ENCODE measurements at places on chromosomes 1 and 21.

- H3K36me3 ChIP-seq: no peaks in the 10 kb centered on the region
- no peak for DNase-seq
- no peaks in the 10 kb centered on the region for H3K27me3 ChIP-seq
- H3K4me3 ChIP-seq: no peak overlapping the region
Measured at GRCh38 chr1:219629296-219629880, 16.5 kb upstream of the ZC3H11B start.

- peaks cover 38% of the 10 kb centered on the region for H3K36me3 ChIP-seq
- no peaks in the 10 kb centered on the region for H3K27me3 ChIP-seq
- no peak for DNase-seq
- H3K4me1 ChIP-seq: peaks cover 63% of the 10 kb centered on the region
- peak overlapping the region; percentile 77 for H3K27ac ChIP-seq
- peak overlapping the region; percentile 49 for H3K4me3 ChIP-seq
Measured at GRCh38 chr1:55203064-55203463, 12.1 kb downstream of the USP24 start.

DNA sequence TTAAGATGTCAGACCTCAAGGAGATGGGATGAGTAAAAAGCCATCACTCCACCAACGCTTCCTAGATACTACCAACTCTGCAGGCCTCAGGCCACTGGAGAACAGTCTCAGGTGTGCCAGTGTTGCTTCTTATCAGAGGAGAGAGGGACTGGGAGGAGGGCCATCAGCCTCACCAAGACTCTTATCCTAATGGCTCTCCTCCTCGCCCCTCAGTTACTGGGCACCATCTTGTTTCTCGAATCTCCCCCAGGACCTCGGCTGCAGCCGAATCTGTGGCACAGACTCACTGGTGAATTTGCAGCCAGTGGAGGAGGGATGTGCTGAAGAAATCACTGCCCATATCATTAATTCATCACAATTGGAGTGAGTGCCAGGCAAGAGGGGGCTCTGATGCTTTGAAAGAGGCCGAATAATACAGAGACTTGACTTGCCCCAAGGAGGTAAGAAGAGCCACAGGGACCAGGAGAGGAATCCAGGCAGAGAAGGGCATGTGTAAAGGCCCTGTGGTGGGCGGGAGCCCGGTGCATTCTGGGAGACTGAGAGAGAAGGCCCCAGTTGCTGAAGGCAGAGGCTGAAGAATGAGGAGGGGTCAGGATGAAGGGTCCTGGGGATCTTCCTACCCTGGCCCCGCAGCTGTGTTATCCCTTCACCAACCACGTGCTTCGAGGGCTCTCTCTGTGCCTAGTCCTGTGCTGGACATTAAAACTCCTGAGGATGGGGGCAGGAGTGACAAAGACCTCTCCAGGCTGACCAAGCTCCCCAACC is 129.8 kb downstream of the PTPRU start:
- no peaks in the 10 kb centered on the region for H3K36me3 ChIP-seq
- H3K27me3 ChIP-seq: no peaks in the 10 kb centered on the region
- no peaks in the 10 kb centered on the region for H3K4me1 ChIP-seq
- H3K27ac ChIP-seq: no peak overlapping the region
- no peak for DNase-seq

GRCh38 chr1:3508757-3509415 is 54.4 kb downstream of the ARHGEF16 start:
- no peaks in the 10 kb centered on the region for H3K27me3 ChIP-seq
- H3K36me3 ChIP-seq: no peaks in the 10 kb centered on the region
- H3K4me1 ChIP-seq: no peaks in the 10 kb centered on the region
- no peak overlapping the region for H3K27ac ChIP-seq
- DNase-seq: no peak

DNA sequence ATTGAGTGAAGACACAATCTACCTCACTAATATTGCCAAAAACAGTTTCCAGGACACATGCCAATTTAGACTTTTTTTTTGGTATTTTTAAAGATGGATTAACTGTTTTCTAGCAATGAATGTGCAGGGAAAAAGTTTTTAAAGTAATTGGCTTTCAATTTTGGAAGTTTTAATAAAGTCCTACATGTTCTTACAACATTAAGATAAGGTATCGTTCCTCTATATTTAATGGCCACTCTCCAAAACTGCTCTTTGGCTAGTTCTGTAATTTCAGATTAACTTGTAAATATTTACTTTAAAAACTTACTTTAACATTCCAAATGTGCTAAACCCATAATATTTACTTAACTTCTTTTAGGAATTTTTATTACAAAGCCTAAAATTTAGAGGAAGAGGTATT is 1332.2 kb upstream of the PRMT6 start:
- no peaks in the 10 kb centered on the region for H3K36me3 ChIP-seq
- H3K4me3 ChIP-seq: no peak overlapping the region
- DNase-seq: no peak
- no peaks in the 10 kb centered on the region for H3K27me3 ChIP-seq
- no peak overlapping the region for H3K27ac ChIP-seq

DNA sequence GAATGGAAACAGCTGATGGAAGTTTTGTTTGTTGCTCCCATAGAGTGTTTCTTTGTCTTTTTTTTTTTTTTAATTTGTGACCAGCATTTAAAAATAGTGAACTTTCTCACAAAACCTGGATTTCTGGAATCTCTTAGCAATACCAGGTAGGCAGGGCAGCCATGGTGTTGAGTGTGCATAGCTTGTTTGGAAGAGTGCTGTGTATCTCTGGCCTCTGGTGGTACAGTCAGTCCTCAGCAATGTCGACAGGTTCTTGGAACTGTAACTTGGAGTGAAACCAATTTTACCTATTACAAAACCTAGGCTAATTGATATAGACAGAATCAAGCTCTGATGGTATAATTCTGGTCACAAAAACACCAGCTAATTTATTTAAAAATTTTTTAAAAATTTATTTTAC is 6.7 kb downstream of the AADACL3 start:
- no peak overlapping the region for H3K27ac ChIP-seq
- H3K36me3 ChIP-seq: no peaks in the 10 kb centered on the region
- H3K4me3 ChIP-seq: no peak overlapping the region
- no peaks in the 10 kb centered on the region for H3K4me1 ChIP-seq
- no peak for DNase-seq

DNA sequence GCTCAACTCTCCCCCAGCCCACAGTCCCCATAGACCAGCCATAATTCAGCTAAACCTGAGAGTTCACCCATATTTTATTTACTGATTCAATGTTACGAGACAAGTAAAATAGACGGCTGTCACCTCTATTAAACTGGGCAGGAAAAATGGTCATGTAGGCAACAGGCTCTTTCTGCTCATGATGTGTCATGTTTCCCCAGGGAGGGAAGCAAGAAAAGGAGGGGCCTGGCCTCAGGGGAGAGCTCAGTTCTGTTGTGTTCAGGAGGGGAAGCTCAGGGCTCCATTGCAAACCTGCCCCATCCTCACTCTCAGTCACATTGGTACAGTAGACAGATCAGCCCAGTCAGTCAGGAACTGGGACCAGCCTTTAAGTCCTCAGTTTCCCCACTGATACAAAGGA is 12.8 kb downstream of the GRIK3 start:
- H3K36me3 ChIP-seq: no peaks in the 10 kb centered on the region
- no peak overlapping the region for H3K4me3 ChIP-seq
- H3K27me3 ChIP-seq: no peaks in the 10 kb centered on the region
- H3K27ac ChIP-seq: no peak overlapping the region
- no peaks in the 10 kb centered on the region for H3K4me1 ChIP-seq

DNA sequence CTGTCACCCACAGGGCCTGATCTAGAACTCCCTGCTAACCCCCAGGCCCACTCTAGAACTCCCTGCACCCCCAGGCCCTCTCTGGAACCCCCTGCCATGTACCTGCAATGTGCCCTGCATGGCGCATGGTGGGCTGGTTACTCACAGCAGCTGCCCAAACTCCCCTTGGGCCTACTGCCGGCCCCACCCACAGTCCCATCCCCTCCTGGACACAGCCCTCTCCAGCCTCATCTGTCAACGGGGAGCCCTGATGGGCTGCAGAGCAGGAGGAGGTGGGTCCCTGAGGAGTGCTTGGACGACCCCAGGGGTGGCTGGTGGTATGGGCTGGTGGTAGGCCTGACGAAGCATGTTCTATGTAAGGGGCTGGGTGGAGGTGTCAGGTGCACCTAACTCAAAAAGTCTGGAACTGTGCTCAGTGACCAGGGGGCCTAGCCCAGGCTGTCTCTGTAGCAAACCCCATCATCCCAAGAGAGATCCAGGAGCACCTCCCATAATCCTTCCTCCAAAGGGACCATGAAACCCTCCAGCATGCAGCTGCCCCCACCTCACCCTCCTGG is 19.0 kb upstream of the PRSS38 start:
- no peak overlapping the region for H3K4me3 ChIP-seq
- H3K27ac ChIP-seq: no peak overlapping the region
- H3K4me1 ChIP-seq: no peaks in the 10 kb centered on the region
- H3K36me3 ChIP-seq: no peaks in the 10 kb centered on the region

DNA sequence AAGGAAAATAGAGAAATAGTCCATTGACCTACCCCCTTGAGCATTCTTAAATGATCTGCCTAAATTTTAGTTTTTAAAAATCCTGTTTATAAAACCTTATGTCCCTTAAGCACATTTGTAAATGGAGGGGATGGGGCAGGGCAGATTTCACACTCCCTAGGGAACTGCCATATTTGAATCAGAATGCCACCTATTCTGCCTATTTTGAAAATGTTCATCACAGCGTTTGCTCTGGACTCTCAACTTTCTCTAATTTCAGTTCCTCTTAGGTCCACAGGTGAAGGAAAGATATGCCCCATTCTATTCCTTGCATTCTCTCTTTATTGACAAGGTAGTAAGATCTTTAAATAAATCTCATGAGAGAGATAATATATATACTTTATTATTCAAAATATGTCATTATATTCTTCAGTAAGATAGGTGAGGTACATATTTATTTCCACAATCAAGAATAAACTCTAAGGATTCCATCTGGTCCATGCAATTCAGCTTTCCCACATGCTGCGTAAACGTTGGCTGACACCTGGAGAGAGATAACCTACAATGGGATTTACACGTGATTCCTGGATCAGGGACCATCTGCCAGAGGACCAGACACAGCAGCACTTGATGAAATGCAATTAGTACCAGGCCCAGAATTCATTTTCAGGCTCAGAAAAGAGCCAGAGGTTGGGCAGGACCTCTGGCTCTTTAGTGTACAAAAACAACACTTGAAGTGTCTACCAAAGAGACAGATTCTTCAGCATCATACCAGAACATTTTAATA is 1.2 kb upstream of the LPGAT1 start:
- H3K4me1 ChIP-seq: peaks cover 70% of the 10 kb centered on the region
- H3K4me3 ChIP-seq: peak overlapping the region; percentile 88
- peak overlapping the region; percentile 61 for H3K27ac ChIP-seq
- no peak for DNase-seq

DNA sequence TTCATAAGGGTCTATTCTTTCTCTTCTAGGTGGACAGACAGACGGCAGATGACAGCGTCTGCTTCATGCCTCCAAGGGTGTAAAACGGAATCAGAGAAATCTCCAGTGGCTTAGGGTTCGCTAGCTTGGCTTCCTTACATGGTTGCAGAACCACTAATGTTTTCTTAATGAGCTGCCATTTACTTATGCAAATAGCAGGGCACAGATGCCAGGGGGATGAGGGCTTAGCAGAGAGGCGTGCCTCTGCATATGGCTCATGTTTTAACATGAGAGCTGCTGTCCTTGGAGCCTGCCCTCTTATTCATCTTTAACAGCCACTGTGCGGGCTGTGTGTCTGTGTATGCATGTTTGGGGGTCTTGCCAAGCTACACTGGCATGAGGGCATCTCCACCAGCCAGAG is 119.6 kb downstream of the IER5 start:
- no peak overlapping the region for H3K27ac ChIP-seq
- peaks cover 21% of the 10 kb centered on the region for H3K27me3 ChIP-seq
- DNase-seq: no peak
- no peaks in the 10 kb centered on the region for H3K4me1 ChIP-seq

GRCh38 chr1:212504171-212504803 is 71.6 kb downstream of the NENF start:
- peaks cover 15% of the 10 kb centered on the region for H3K27me3 ChIP-seq
- H3K27ac ChIP-seq: no peak overlapping the region
- H3K36me3 ChIP-seq: no peaks in the 10 kb centered on the region
- no peak overlapping the region for H3K4me3 ChIP-seq
- DNase-seq: no peak
- peaks cover 3% of the 10 kb centered on the region for H3K4me1 ChIP-seq

GRCh38 chr21:39518055-39518846 is 66.5 kb downstream of the SH3BGR start:
- no peaks in the 10 kb centered on the region for H3K36me3 ChIP-seq
- no peak overlapping the region for H3K4me3 ChIP-seq
- H3K27ac ChIP-seq: no peak overlapping the region
- H3K4me1 ChIP-seq: no peaks in the 10 kb centered on the region
- DNase-seq: peak; percentile 62

DNA sequence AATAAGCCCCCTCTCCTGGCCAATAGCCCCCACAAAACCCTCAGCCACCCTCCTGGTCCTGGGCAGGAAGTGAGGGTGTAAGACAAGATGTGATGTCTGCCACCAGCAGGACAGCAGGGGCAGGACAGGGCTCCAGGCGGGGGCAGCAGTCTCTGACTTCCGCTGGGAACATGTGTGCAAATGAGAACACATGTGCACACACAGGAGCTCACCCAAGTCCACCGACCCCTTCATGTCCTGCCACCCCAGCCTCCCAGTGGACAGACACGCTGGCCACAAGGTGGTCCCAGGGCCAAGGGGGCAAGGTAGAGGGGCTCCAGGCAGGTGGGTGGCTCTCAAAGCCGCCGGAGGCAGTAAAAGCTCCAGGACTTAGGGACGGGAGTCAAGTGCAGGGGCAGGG is 60.1 kb downstream of the KCNAB2 start:
- no peak overlapping the region for H3K27ac ChIP-seq
- no peak for DNase-seq
- H3K27me3 ChIP-seq: peaks cover 5% of the 10 kb centered on the region
- no peak overlapping the region for H3K4me3 ChIP-seq
- no peaks in the 10 kb centered on the region for H3K36me3 ChIP-seq

DNA sequence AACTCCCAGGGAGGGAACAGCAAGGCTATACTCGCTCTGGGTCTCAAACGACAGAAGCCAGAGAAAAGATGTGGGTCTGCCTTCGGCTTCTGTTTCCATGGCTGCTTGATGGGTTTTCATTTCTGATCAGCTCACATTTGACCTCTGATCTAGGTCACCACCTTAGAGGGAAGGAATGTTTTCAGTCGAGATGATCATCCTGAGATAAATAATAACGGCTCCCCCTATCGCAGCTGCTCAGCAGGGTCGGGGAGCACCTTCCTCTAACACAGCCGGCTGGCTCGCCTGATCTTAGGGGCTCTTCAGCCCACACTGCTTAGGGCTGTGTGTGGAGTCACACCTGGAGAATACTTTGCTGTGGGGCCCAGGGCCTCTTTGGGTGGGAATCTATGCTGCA is 53.1 kb upstream of the ZNF648 start:
- peaks cover 2% of the 10 kb centered on the region for H3K4me1 ChIP-seq
- H3K27me3 ChIP-seq: peaks cover 30% of the 10 kb centered on the region
- DNase-seq: no peak
- H3K36me3 ChIP-seq: no peaks in the 10 kb centered on the region
- H3K27ac ChIP-seq: no peak overlapping the region

- peaks cover 2% of the 10 kb centered on the region for H3K27me3 ChIP-seq
- H3K36me3 ChIP-seq: no peaks in the 10 kb centered on the region
- DNase-seq: no peak
- no peak overlapping the region for H3K27ac ChIP-seq
- no peak overlapping the region for H3K4me3 ChIP-seq
Measured at GRCh38 chr1:78291418-78291817, 199.4 kb upstream of the PTGFR start.

- H3K27ac ChIP-seq: no peak overlapping the region
- no peaks in the 10 kb centered on the region for H3K27me3 ChIP-seq
- H3K4me1 ChIP-seq: no peaks in the 10 kb centered on the region
- no peaks in the 10 kb centered on the region for H3K36me3 ChIP-seq
- no peak for DNase-seq
Measured at GRCh38 chr1:236322566-236323409, 41.0 kb upstream of the ERO1B start.

All from activated CD8-positive, alpha-beta T cell treated with anti-CD3 and anti-CD28 coated beads, Interleukin-2, amount 10 ng/mL, durations not matched to agents 7 days and 5 days (primary cell).